Cardiac septum (tissue), 1 donor: ENCODE measurements at places on chromosomes 3 and 15. TPM values are rescaled to one million over a fixed set of nuclear protein-coding genes. Genes with fewer than 3 reads are reported as not detected.
A peak's percentile ranks its signal among the peaks of the same experiment; 100 is the strongest.

The NXPE3 gene
- total RNA-seq = 26.9 TPM

The CA12 gene
- 0.11 TPM for total RNA-seq

The NAALADL2 gene
- 10.4 TPM for total RNA-seq

The GOLGA8B gene
- total RNA-seq = 36.9 TPM

The SERPINI2 gene
- total RNA-seq = 0.46 TPM

The DLEC1 gene
- 0.22 TPM for total RNA-seq

DNA sequence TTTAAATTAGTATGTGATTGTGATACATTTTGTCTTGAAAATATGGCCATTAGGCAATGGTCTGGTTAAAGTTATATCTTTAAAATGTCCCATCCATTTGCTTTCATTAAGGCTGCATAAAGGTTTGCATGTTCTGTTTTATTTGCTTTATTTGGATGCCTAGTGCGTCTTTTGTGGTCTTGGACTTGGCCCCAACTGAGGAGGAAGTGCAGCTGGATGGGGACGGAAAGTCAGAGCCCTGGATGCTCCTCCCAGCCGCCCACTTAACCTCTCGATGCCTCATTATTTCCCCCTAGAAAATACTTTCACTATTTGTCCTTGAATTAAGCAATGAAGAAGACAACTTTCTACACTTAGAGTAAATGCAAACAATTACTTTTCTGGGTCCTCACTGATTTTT, 898.2 kb downstream of the MCTP2 start:
- DNase-seq = no peak

DNA sequence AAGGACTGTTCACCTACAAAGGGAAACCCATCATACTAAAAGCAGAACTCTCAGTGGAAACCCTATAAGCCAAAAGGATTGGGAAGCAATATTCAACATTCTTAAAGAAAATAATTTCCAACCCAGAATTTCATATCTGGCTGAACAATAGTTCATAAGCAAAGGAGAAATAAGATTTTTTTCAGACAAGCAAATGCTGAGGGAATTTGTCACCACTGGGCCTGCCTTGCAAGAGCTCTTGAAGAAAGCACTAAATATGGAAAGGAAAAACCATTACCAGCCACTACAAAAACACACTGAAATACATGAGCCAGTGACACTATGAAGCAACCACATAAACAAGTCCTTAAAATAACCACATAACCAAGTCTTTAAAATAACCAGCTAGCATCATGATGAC, 28.9 kb upstream of the DCBLD2 start:
- DNase-seq = no peak

- DNase-seq = no peak
These were observed 676.2 kb downstream of the NAALADL2 start for GRCh38 chr3:175535351-175535750.

DNA sequence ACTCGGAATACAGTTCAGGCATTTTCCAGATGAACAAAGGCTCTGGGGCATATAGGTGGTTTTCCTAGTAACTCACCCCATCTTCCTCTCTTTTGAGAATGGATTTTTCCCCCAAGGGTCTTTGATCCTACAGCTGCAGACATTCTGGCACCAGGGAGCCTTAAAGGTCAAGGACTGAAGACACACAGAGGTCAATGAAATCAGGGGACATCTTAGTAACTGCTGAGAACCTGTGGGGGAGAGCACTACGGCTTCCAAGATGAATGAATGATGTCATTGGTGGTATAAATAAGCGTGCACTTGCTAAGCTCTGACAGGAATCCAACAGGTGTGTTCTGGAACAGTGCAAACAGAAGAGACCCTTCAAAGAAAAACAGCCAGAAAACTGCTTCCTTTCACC, 36.3 kb downstream of the TMEM212 start:
- DNase-seq = no peak

DNA sequence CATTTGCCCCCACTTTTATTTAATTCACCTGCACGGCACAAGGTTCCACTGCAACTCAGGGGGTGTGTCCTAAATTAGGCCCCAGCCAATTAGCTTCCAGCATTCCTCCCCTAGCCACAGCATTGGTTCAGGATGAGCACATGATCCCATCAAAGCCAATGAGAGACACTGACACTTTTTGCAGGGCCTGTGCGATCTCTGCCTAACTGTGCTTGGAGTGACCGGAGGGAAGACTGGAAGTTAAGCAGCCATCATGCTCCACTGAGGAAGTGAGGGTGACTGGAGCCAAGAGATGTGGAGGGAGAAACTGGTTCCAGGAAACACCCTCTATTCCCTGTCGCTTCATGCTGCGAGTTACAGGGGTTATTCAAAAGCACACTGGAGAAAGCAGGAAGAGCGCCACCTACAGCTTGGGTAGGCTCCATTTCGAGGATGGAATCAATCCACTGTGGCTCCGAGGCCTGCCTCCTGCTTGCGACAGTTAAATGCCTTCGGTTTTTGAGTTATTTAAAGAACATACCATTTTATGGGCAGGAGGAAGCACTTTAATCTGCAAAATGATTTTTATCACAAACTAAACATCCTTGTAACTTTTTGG, 122.2 kb upstream of the WNT5A start:
- no peak for DNase-seq

GRCh38 chr3:59308684-59309083, 258.9 kb upstream of the CFAP20DC start:
- DNase-seq = no peak

DNA sequence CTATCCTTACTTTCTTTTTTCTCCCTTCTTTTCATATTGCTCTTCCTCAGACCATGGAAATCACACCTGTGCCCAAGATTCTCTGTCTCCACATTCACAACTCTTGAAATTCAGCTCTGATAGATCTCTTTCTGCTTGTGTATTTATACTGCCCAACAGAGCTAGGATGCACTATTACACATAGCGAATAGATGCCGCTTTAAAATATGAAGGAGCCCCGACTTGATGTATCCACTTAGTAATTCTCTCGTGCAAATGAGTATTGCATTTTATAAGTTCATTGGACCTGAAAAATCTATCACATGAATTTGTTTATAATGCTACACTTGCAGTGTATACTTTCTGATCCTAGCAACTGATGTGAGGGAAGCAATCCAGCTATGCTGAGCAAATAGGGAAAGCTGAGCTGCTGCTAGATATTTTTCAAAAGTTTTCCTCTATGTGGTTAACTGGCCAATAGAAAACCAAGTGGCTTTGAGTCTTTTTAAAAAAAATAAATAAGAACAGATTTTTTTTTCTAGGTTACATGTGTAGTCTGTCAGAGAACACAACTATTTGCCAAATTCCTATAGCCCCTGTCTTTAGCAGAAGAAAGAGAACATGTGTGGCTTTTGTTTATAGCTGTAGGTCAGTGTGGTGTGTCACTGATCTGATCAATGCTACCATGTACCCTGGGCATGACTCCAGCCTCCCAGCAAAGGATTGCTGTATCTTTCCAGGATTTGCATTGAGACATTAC, 64.3 kb upstream of the LEKR1 start:
- DNase-seq = no peak

GRCh38 chr15:78168608-78169007, 19.4 kb downstream of the IDH3A start:
- no peak for DNase-seq

DNA sequence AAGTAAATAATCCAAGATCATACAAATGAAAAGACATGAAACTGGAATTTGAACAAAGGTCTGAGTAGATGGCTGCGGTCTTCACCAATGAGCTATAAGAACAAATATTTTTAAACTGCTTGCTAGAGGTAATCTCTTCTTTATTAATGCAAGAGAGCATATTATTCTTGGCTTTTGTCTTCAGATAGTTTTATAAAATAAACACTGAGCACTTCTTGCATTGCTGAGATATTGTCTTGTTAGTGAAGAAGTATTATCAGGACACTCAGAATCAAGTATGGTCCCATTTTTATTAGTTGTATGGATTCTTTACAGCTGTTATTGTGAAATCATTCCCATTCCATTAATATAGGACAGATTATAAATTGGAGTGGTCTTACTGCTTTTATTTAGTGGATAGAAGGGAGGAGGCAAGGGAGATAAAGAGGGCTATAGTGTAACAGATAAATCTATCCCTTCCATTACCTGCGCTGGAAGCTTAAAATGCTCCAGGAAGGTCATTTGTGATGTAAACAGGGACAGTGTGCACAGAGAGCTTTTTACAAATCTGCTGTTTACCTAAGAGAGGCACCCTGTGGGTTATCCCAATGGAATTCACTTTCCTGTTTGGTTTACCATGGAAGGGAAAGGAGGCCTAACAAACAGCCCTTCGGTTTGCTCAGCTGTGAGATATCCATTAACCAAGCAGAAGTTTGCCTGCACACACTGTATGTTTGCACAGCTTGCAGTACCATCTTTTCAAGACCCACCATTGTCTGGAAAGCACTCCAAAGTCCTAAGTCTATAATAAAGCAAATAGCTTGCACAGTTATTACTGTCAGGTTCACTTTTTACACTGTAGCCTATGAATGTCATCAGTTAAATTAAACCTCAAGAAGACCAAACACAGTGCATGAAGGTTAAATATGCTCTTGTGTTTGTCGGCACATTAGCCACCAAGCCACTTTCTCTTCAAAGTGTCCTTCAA, 347.7 kb upstream of the TGFBR2 start:
- DNase-seq = no peak

DNA sequence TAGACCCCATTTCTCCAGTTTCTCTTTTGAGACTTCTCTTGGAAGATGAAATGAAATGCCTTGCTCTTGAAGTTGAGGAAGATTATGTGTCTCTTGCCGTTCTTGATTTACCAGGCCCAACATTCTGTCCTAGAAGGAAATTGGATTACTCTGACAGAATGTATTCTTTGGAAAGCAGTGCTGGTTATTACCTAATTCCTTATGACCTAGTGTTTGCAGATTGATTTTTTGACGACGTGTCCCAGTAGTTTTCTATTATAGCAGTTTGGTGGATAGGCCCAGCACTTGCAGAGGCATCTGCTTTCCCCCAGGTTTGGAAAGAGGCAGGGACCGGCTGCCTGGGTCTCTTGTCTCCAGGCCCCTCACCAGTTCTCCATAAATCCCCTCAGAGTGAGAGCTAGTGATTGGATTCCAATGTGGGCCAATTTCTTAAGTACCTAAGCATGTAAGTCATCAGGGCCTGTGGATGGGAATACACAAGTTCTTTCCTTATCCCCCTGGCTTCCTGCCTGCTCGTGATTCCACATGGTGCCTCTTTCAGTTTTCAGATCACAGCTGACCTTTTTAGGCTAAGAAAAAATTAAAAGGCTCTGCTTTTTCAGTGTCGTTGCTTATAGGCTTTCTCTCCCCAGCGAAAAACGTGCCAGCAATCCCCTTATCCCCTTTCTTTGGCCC, 50.2 kb downstream of the EPHB3 start:
- peak; percentile 47 for DNase-seq

- no peak for DNase-seq
These were observed 86.0 kb downstream of the HCN4 start for GRCh38 chr15:73282567-73283365.
